Nucleus accumbens (tissue), 56 donors: ENCODE measurements at places on chromosomes 3 and 15.

DNA sequence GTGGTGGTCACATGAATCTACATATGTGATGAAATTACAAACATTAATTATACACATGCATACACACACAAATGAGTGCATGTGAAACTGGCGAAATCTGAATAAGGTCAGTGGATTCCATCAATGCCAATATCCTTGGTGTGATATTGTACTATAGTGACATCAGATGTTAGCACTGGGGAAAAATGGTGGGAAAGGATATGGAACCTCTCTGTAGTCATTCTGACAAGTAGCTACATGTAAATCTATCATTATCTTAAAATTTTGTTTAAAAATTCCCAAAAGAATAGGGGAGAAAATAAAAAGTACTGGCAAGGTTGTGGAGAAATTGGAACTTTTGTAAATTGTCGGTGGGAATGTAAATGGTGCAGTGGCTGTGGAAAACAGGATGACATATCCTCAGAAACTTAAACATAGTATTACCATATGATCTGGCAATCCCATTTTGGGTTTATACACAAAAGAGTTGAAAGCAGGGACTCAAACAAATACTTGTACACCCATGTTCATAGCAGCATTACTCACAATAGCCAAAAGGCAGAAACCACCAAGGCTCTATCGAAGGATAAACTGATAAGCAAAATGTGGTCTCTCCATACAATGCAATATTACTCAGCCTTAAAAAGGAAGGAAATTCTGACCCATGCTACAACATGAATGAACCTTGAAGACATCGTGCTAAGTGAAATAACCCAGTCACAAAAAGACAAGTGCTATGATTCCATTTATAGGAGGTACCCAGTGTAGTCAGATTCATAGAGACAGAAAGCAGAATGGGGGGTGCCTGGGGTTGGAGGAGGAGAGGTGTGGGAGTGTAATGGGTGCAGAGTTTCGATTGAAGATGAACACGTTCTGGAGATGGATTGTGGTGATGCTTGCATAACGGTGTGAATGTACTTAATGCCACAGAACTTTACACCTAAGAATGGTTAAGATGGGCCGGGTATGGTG is 25.3 kb upstream of the HRH1 start:
- no peak for DNase-seq

DNA sequence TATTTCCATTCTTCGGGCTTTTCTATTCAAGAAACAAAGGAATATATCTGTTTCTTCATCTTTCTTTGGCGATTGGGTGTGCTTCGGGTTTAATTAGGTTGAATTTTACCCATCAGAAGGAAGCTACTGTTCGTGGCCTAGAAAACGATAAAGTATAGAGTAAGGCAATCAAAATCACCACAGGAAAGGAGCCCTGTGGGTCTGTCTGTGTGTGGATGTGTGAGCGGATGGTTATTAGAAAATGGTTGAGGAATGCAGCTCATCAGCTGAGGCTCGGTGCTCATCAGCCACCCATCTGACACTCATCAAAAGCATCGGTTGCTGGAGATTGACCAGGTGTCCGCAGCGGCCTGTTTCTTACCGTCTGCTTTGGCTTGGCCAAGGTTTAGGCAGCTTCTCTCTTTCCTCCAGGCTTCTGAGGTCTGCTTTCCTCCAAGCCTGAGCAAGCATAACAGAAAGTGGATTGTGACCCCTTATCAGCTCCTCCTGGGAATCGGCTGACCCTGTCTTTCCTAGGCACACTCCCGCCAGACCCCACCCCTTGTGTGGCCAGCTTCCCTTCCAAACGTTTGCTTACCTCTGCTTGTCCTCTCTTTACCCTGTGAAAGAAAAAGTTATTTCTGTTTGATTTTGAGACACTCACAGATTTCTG is 17.6 kb upstream of the ISLR start:
- no peak for DNase-seq

GRCh38 chr15:75001310-75001709 is 5.9 kb downstream of the SCAMP5 start:
- no peak for DNase-seq

- DNase-seq, result peak; percentile 77
These were observed at the start of the genes CHDH and IL17RB for GRCh38 chr3:53846134-53846850. Gene CHDH (minus strand): TSS chr3:53846419. CDS start chr3:53824008, 22,411 bp downstream. Gene IL17RB (plus strand): TSS chr3:53846568. CDS start chr3:53846589, 21 bp downstream.

DNA sequence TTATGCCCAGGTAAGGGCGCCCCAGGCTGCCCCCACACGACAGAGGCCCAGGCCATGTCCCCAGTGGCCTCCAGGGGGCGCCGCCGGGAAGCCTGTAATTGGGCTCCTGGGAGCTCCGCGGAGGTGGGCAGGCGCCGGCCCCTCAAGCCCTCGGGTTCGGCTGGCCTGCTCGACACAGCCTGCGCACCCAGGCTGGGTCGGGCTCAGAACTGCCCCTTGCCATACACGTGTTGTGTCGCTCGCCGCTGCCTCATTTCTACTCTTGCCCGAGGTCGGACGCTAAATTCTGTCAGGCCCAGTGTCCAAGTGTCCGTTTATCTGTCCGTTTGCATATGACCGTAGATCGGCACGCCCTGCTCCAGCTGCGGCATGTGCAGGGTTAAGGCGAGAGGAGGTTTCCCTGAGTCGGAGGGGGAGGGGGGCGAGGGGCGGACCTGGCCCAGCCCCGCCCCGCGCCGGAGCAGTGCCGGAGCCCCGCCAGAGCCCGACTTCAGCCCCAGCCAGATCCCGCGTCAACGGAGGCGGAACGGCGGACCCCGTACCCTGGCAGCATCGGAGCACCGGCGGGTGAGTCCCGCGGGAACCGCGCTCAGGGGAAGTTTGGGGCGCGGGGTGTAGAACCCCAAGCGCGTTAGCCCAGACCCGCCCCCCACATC is at the start of gene KLHDC8B:
KLHDC8B (plus strand) TSS at position 480 of the 656 bp plus-strand sequence. CDS start 1,172 bp downstream, outside the sequence.
- peak; percentile 48 for DNase-seq

DNA sequence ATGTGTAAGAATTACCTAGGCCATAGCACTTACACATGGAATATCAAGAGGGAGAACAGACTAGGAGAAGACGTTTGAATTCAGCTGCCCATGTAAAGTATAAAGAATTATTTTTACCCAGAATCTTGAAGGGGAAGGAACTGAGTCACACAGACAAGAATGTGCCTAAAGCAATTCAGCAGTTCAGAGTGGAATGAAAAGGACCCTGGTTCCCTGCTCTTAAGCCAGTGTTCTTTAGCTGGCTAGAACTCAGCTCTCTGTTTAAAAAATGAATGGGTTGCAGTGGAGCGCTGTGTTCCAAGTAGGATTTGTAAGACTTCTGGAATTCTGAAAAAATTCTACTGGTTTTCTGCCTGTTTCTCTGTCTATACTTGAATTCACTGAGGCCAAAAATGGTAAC is 440.2 kb downstream of the LPP start:
- no peak for DNase-seq

GRCh38 chr3:148070041-148070440 is 627.7 kb upstream of the AGTR1 start:
- DNase-seq, result no peak

DNA sequence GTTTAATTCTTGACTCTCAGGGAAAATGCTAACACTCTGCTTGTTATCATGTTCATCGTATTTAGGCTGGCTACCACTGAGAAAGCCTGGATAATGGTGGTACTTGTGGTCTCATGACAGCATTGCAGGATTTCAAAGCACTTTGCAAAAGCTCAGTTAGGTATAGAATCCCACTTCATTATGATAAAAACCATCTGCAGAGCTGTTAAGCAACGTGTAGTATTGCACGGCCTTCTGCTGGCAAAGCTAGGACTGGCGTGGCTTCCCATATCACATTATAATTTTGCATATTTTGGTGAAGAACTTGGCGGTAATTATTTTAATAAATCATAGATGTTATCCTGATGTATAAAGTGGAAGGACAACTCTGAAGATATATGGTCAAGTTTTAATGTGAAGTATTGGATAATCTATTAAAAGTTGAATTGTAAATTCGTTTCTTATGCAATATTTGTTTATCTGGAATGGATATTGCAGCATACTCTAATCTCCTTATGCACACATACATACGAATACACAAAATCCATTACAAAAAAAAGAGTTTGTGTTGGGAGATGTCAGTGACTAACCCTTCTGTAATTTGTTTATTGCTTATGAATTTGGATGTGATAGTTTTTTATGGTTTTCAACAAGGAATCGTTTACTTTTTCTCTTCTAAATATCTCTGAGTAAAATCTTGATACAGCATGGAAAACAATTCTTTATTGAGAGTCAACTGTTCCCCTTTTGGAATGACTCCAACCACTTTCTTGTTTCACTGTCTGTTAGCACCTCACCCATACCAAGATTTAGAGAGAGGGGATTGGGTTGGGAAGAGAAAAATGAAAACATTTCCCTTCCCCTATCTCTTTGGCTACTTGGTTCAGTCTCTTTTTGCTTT is 9.2 kb downstream of the RAB8B start:
- no peak for DNase-seq

- DNase-seq, result no peak
These were observed 246.5 kb downstream of the PDZRN3 start for GRCh38 chr3:73378207-73378606.

DNA sequence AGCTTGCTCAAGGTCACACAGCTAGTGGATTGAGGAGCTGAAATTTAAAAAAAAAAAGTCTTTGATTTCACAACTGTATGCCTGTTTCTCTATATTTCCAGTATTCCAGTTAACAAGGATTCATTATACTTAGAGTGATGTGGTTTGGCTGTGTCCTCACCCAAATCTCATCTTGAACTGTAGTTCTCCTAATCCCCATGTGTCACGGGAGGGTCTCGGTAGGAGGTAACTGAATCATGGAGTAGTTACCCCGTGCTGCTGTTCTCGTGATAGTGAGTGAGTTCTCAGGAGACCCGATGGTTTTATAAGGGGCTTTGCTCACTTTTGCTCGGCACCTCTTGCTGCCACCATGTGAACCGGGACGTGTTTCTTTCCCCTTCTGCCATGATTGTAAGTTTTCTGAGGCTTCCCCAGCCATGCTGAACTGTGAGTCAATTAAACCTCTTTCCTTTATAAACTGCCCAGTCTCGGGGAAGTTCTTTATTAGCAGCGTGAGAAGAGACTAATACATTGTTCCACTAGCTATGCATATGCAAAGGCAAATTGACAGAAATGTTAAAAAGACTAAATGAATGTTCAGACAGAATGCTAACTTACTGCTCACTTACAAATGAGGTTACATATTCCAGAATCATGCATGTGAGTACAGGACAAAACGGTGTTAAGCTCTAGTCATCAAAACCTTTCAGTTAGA is 1101.9 kb downstream of the ROBO1 start:
- DNase-seq, result no peak

GRCh38 chr3:17412950-17413530 is 329.4 kb downstream of the TBC1D5 start:
- DNase-seq, result no peak

DNA sequence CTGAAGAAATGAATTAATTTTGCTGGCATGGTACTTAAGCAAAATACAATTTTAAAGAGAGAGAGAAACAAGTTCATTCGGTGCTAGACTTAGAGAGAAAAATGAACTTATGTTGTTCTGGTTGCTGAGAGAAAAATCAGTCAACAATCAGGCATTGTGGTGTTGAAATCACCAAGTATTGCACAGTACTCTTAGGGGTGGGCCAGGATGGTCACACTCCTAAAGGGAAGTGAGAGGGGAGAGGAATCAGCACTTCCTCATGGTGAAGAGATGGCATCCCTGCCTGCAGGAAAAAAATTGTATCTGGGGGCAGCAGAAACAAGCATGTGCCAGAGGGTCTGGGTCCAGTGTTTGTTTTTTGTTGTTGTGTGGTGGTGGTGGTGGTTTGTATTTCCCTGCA is 7.0 kb upstream of the DMXL2 start:
- DNase-seq, result no peak

- DNase-seq, result no peak
These were observed 13.4 kb upstream of the SATB1 start for GRCh38 chr3:18438586-18438985.

DNA sequence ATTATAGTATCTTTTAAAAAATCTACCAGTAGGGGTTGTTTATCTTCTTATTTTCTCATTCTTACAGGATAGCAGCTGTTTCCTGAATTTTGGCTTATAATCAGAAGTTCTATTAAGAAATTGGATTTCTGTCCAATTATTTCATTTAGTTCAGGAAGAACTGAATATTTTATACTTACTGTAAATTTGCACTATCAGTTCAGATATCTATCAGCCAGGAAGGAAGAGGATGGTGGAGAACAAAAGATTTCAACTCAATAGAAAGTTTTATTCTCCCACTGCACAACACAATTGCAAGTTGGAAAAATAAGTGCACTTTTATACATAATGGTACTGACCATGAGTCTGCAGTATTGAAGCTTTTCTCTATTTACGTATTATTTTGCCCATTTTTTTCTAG is 400.9 kb downstream of the PLOD2 start:
- DNase-seq, result no peak

GRCh38 chr3:102063572-102063971 is 214.3 kb downstream of the NFKBIZ start:
- DNase-seq, result no peak

DNA sequence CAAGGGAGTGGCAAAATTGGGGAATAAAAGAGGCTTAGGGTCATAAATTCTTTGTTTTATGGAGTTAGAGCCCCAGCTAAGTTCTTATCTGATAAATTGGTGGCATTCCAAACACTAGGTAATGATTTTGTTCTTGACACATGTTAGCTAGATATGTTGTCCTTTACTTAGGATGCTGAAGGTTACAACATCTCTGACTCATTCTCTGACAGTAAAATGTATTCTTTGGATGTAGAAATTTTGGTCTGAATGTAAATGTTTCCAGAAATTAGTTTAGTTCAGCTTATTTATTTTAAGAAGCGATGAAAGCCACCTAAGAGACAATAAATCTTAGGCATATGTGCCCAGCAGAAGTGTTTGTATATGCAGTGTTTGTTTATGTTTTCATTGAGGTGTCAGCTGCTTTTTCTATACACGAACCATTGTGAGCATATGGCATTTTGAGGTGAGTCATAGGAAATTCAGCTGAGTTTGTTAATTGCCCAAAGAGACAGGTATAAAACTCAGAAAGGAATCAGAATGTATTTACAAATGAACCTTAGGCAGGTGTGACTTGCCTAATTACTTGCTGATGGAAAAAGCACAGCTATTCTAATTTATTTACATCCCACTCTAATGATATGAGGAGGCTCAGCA is 247.7 kb downstream of the AGBL1 start:
- no peak for DNase-seq

GRCh38 chr15:44468709-44469385 is 41.4 kb downstream of the CTDSPL2 start:
- DNase-seq, result no peak

DNA sequence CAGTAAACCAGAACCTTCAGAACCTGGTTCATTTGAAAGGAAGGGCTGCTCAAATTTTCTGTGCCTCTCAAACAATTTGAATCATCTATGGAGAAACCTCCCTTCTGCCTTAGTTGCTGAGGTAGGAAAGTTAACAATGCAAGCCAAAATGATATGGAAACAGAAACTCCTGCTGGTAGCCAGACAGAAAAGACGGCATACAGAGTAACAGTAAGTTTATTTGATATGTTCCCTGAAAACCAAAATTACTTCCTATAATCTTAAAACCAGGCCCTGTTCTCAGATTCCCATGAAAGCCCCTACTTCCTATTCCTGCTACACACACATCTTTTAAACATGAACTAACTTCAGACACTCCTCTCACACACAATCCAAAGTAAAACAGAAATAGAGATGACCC is 86.2 kb downstream of the TBC1D5 start:
- DNase-seq, result no peak

DNA sequence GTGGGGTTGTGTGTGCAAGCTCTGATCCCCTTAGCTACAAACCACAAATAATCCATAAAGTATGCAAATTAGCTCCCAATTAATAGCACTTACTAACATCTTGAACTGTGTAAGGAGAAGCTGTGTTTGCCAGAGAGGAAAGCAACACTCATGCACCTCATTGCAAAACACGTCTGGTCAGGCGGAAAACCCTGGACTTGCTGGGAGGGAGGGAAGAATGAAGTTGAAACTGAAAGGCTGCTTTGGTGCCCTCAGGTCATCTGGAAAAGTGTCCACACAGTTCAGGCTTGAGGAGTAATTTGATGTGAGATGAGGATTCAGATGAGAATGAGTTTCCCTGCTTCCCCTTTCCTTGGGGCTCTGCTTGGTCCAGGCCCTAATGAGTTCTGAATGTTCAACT is 185.5 kb upstream of the ANKRD28 start:
- DNase-seq, result no peak
